GDM1 (cell line): ENCODE measurements at places on chromosomes 1 and 21.
A peak's percentile ranks its signal among the peaks of the same experiment; 100 is the strongest.

DNA sequence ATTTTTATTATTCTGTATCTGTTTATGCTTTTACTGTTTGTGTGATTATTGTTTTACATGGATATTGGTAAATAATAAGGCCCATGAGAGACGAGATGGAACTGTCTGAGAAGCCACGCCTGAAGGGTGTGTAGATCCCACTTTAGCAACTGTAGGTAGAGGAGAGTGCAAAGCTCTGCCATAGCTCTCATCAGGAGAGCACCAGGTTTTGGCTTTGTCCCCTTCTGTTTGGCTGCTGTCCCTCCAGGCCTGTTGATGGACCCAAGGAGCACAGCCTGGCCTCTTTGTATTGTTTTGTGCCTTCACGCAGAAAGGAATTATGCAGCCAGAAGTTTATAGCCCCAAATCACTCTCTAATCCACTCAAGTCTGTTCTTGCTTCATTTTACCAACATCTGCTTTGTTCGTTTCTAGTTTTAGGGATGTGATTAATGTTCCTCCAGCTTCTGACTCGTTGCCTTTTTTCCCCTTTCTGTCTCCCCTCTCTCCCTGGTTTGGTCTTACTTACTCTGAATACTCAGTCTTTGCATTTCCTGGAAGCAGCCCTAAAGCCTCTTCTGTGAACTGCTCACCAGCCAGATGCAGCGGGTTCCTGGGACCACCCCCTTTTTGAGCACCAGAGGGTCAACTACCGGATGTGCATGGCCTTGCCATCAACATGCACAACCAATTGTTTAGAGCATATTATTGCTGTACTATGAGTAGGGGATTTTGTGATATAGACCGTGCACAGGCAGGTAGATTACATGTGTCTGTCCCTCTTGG, 127.3 kb downstream of the HHAT start:
- no peak for DNase-seq

- no peak for DNase-seq
Observed at GRCh38 chr1:196355206-196355786, 252.9 kb downstream of the KCNT2 start.

DNA sequence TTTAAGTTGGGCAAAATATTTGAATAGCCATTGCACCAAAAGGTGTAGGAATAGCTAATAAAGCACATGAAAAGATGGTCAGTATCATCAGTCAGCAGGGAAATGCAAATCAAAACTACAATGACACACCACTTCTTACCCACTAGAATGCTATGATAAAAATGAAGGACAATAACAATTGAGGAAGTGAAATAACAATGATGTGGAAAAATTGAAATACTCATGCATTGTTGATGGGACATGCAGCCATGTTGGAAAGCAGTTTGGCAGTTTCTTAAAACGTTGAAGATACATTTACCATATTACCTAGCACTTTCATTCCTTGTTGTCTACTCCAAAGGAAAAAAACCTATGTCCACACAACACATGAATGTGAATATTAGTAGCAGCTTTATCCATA, 28.4 kb downstream of the HSD3B1 start:
- no peak for DNase-seq

DNA sequence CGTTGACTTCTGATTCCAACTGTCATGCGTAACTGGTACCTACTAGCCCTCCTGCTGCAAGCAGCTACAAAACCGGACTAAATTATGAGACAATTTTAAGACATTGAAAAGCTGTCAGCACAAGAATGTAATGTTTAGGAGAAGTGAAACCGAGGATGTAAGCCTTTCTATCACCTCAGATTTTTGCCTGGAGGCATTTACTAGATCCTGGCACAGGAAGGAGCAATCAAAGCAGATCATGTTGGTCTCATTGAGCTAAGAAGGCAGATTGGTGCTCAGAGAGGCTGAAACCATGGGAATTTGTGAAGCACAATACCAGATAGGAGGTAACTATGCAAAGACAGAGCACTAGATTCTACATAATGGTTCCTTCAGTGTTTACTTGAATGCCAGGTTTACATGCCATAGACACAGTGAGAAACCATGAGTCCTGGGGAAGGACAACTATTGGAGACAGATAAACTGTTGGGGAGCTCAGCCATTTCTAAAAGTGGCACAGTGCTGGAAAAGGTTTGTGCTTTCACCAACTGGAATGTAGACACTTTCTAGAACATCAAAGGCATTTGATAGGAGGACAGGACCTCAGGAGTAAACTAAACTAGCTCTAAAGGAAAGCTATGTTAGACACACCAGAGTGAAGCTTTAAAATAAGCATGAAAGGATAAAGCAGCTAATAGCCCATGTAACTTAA, 179.4 kb downstream of the LYPLAL1 start:
- DNase-seq, result no peak

DNA sequence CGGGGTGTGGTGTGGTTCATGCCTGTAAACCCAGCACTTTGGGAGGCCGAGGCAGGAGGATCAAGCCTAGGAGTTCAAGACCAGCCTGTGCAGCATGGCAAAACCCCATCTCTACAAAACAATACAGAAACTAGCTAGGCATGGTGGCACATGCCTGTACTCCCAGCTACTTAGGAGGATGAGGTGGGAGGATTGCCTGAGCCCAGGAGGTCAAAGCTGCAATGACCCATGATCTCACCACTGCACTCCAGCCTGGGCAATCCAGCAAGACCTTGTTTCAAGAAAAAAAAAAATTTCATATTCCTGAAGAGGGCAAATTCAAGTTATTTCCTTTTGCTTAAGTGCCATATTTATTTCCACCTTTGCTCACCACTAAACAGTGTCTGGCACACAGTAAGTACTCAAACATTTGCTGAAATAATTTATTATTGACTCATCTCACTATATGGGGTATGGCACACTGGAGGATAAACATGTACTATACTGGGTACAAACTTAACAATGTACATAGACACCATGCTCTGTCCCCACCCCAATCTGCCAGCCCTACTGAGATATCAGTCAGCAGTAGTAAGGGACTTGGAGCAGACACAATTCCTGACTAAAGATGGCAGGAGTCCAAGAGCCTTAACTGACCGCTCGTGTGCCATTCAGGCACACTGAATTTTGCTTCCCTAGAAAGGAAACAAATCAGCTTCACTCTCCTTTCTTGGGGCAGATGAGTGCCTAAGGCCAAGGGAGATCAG, 15.5 kb downstream of the MEAF6 start:
- no peak for DNase-seq

DNA sequence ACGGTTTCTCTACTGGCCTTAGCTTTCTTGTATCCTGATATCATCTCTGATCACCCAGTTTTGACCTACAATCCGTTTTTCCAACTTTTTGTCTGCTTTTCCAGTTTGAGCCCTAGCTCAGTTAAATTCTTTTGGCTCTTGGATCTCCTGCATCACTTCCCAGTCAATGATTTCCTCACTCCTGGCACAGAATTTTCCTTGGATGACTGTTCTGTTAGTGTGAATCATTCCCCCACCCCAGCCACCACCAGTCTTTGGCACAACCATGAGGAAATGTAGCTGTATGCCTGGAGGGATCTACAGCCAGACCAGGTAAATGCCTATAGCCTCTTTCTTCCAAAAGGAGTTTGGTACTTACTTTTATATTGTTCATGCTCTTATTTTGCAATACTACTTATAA, 187.2 kb upstream of the PTGFR start:
- no peak for DNase-seq

DNA sequence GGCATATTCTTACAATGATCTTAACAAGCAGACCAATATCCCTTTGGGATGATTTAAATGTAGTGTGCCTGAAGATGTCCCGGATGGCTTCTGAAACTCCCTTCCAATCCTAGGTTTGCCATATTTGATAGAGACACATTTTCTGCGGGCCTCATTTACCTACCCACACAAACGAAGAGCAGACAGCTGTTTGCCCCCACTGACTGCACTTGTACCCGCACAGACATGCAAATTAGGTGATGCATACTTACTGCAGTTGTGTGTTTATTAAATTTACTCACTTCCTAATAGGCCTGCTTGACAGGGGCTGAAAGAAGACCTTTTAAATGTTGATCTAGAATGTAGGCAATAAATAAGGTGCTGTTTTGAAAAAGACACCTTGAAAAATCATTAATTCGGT, 257.9 kb upstream of the RRP15 start:
- DNase-seq, result no peak

GRCh38 chr1:100721526-100722207, 2.1 kb downstream of the VCAM1 start:
- DNase-seq, result no peak

DNA sequence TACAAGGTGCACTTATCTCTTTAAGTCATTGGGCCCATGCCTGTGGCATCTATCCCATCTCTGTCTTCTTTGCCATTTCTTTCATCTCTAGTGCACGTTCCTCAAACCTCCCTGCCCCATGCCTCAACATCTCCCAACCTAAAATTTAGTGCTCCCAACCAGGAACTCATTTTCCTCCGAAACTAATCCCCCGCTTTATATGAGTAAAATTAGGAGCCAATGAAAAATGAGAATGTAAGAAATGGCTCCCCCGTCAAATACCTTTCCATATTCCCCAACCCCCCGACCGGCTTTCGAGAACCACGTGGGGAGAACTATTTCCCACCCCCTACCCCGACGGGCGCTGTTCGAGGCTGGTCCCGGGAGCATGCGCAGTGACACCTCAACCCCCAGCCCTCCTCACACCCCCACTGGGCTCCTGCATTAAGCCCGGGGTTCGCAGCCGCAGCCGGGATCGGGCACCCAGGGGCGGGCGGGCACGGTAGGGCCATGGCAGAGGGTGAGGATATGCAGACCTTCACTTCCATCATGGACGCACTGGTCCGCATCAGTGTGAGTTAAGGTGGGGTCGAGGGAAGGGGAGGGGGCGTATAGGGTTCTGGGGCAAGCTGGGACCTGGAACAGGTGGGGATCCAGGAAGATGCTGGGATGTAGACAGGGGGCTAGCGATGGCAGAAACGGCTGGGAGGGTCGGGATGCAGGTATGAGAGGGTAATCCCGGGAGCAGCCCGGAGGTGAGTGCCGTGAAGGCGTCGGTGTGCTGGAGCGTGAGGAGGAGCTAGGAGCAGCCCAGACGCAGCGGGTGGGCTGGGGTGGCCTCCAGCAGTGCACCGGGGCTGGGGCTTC, at the start of gene TRIM46:
Gene TRIM46 (plus strand): TSS at position 372 of the 846 bp plus-strand sequence. CDS start 118 bp downstream, at position 490.
- peak; percentile 50 for DNase-seq

DNA sequence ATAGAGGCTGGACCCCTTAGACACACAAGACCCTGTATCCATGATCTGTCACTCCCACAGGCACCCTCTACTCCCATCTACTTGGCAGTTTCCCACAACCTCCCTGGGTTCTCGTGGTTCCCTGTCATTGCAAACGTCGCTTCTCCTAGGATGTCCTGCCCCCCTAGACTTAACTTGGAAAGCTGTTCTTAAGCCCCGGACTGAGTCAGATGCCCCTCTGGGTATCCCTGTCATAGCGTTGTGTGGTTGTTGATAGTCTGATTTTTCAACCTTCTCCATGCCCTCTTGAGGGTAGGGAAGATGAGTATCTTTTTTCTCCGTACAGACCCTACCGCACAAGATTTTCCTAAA, 11.8 kb downstream of the RCC1 start:
- no peak for DNase-seq

- no peak for DNase-seq
Observed at GRCh38 chr1:36847186-36847585, 187.1 kb downstream of the GRIK3 start.

DNA sequence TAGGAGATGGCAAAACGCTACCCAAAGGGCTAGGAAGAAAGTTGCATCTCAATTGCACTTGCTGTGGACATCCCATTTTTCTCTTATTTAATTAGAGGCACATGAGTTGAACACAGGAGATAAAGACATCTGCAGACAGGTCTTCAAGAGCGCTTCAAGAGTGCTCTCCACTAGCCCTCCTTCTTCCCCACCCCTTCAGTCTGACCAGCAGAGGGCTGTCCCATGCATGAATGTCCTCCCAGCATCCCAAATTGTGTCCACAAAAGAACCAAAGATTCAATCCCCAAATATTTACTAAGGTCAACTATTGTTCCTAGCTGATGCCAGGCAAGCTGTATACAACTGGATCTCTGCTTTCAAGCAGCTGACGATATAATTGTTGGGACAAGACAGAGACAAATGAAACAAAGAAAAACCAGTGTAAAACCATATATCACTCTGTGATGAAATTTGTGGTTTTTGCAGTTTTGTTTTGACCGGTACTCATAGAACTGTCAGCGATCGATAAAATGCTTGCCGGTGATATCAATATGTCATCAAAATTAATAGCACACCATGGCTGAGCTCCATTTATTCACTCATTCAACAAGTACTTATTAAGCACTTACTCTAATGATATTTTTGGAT, 174.2 kb downstream of the TNR start:
- no peak for DNase-seq

DNA sequence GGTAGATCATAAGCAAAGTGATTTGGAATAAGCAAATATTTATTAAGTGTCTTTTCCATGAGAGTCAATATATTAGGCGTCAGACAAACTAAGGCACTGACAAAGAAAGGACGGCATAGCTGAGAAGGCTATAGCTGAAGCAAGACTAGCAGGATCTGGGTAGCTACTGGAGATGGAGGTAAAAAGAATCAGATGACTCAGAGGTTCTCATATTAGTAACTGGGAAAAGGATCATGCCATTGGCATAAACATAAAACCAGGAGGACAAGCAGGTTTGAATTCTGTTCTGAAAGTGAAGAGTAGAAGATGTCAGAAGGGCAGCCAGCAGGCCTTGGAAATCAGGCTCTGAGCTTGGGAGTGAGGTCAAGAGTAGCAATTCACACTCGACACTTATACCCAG, 531.9 kb downstream of the PTPRC start:
- DNase-seq, result no peak

DNA sequence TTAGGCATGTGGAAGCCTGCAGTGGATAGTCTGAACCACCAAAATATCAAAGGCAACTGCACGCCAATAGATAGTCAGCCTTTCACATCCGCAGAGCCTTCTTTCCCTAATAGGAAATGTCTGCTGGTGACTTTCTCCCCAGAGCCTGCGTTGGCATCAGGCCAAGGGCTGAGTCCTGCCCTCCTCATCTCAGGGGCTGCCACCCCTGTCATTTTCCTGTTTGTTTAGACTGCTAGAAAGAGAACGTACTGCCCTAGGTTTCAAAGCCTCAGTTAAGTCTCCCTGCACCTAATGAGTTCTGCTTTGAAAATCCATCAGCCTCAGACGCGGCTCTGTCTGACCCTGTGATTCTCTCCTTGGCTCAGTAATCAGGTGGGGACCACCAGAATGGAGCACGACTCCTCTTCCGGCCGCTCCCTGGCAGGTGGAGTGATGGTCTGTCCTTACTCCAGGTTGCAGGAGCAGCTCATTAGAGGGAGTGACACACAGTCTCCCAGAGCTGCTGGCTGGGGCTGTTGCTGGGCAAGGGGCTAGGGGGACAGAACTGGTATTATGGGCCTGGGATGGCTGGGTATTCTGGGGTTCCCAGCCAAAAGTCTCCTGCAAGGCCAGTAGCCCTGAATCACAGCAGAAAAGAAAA, 27.3 kb downstream of the STUM start:
- DNase-seq, result no peak

DNA sequence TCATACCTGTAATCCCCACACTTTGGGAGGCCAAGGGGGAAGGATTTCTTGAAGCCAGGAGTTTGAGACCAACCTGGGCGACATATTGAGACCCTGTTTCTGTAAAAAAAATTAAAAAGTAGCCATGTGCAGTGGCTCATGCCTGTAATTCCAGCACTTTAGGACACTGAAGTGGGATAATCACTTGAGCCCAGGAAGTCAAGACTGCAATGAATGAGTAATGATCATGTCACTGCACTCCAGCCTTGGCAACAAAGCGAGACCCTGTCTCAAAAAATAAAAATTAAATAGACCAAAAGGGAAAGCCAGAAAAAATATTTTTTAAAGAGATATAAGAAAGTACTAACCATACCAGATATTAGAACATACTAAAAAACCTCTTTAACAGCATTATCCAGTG, 44.7 kb upstream of the LYPLAL1 start:
- DNase-seq, result no peak

- DNase-seq, result no peak
Observed at GRCh38 chr1:154171880-154172279, 17.0 kb upstream of the NUP210L start.

GRCh38 chr1:48726557-48727215, 50.0 kb downstream of the BEND5 start:
- DNase-seq, result no peak
